ENCODE measurements at places on chromosomes 16 and 17. TPM values are rescaled to one million over a fixed set of nuclear protein-coding genes. Genes with fewer than 3 reads are reported as not detected.

GRCh38 chr16:47895146-47895545, 260.6 kb downstream of the ABCC12 start:
- DNase-seq: no peak

- no peak for DNase-seq
Measured at GRCh38 chr16:52467753-52468152, 79.2 kb downstream of the TOX3 start.

The ABCC11 gene
- total RNA-seq: not detected

The ELAC2 gene
- total RNA-seq: 68.4 TPM

- DNase-seq: no peak
Measured at GRCh38 chr17:67165201-67165600, 79.8 kb downstream of the HELZ start.

The LGALS9B gene
- not detected for total RNA-seq

DNA sequence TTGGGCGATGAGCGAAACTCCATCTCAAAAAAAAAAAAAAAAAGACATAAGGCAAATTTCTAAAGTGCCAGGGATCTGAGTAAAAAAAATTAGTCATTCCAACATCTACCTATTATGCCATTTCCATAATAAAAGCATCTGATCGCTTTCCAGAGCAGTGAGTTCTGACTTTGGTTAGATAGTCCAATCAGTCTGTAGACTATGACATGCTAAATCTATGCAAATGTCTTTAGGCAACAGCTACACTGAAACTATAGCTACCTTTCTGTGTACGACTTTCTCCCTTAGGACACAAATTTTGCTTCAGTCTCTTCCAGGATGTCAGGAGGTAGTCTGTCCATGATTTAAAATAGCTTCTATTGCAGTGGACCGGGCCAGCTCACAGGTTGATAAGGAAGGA, 58.9 kb upstream of the ARHGAP44 start:
- DNase-seq: no peak

GRCh38 chr16:3961449-3961849, 80.9 kb upstream of the CREBBP start:
- no peak for DNase-seq

The CCL13 gene
- total RNA-seq: not detected

The TEKT1 gene
- total RNA-seq: not detected

The KRTAP3-2 gene
- not detected for total RNA-seq

- DNase-seq: no peak
Measured at GRCh38 chr17:8880466-8880865, 13.0 kb upstream of the PIK3R6 start.

The MYCBPAP gene
- total RNA-seq: under 0.01 TPM

- DNase-seq: no peak
Measured at GRCh38 chr16:62965831-62966230, 929.6 kb upstream of the CDH8 start.

The TMEM208 gene
- total RNA-seq: 29.2 TPM

DNA sequence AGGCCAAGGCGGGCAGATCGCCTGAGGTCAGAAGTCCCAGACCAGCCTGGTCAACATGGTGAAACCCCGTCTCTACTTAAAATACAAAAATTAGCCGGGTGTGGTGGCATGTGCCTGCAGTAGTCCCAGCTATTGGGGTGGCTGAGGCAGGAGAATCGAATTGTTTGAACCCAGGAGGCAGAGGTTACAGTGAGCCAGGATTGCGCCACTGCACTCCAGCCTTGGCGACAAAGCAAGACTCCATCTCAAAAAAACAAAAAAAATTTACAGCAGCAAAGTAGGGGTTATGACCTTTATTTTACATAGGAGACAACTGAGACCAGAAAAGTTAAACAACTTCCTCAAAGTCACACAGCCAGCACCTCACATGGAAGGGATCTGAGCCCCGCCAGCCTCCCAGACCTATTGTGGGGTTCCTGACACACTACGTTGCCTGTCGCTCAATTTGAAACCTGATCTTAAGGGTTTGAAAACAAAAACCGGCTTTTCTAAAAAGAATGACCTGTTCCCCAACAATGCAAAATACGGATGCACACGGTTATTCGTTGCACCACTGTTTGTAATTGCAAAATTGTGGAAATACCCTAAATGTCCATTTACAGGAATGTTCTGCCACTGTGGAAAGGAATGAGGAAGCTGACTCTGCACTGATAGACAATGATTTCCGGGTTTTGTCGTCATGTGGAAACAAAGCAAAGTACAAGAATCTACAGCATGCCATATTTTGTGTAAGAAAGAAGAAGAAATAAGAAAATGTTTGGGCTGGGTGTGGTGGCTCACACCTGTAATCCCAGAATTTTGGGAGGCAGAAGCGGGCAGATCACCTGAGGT, 77.2 kb downstream of the CNGB1 start:
- peak; percentile 92 for DNase-seq

- no peak for DNase-seq
Measured at GRCh38 chr17:16975744-16976625, 4.1 kb upstream of the TNFRSF13B start.

DNA sequence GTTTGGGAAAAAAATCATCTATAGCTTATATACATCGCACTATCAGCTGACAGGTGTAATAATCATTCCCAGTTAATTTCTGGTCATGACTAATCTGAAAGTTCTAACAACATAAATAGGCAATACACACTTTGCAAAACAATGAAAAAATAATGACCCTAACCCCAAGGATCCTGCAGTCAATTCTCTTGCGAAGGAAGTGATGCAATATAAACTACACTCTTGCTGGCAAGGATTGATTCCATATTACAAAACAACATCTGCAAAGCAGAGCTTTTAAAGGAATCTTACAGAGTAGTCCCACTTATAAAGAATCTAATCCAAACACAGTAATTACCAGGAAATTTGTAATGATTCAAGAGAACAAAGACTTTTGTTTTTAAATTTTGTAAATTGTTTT, 73.4 kb downstream of the MYO1D start:
- no peak for DNase-seq

The LGALS3BP gene
- total RNA-seq: 2.4 TPM

The ZPBP2 gene
- total RNA-seq: not detected

DNA sequence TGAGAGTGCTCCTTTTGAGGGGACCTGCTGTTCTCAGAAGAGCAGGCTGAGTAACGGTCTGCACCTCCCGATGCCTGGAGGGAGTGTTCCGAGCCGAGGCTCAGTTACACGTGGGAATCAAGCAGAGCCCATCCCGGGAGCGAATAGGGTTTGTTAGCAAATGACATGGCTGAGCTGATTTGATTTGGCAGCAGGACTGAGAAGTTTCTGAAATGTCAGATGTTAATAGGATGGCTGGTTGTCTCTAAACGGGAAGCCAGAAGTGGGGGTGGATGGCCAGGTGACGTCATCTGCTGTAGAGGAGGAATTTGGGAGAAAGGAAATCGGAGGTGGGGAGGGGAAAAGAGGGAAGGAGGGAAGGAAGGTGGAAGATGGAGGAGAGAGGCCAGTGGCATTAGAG, 128.0 kb downstream of the RAP1GAP2 start:
- no peak for DNase-seq

DNA sequence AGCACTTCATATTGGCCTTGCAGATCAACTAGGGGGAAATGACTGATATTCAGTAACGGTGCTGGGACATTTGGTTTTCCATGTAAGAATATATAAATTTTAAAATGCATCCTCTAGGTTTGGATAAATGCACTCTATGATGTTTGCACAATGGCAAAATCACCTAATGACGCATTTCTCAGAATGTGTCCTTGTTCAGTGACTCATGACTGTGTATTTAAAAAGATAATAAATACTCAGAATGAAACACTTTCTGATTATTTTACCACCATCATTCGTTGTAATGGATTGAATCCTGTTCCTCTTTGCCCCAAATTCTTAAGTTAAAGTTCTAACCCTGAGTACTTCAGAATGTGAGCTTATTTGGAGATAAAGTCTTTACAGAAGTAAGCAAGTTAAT, 17.2 kb upstream of the ADGRG1 start:
- DNase-seq: no peak

The C17orf100 gene
- 0.22 TPM for total RNA-seq

The SP6 gene
- 0.65 TPM for total RNA-seq

DNA sequence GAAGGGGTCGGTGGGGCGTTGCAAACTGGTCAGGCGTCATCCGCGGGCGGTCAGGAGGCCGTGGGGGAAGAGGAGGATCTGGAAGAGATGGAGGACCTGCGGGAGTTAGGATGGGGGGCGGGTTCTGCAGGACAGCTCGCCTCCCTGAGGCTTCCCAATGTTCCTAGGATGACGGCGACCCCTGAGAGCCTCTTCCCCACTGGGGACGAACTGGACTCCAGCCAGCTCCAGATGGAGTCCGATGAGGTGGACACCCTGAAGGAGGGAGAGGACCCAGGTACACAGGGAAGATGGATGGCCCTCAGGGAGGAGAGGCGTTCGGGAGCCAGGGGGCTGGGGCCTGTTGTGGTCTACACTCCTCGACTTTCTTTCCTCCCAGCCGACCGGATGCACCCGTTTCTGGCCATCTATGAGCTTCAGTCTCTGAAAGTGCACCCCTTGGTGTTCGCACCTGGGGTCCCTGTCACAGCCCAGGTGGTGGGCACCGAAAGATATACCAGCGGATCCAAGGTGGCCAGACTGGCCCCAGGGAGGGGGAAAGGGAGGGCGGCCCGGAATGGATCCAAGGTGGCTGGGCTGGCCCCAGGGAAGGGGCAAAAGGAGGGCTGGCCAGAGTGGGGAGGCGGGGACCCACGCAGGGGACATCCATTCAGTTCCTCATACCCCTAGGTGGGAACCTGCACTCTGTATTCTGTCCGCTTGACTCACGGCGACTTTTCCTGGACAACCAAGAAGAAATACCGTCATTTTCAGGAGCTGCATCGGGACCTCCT, 839 bp downstream of the PLD2 start:
- DNase-seq: no peak

The CIITA gene
- total RNA-seq: not detected

The PLD2 gene
- 23.8 TPM for total RNA-seq

- DNase-seq: no peak
Measured at GRCh38 chr16:66899310-66899944, 19.1 kb downstream of the PDP2 start.

The CEP112 gene
- 8.5 TPM for total RNA-seq

DNA sequence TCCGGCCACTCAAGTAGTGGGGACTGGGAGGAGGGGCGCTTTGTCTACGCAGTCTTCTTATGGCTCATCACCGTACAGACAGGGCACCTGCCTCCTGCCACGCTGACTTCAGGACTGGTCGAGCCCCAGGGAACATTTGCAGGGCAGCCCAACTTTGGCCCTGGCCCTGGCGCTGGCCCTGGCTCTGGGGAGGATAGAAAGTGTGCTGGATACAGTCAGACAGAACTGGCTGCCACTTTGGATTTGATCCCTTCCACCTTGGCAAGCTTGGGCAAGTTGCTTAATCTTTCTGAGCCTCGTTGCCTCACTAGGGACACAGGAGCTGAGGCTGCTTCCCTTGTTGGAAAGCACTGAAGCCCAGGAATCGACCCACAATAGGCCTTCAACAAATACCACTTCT, 13.6 kb downstream of the LGALS9 start:
- no peak for DNase-seq

The SAMD14 gene
- total RNA-seq: 3.5 TPM

The KCNAB3 gene
- 0.40 TPM for total RNA-seq

- DNase-seq: no peak
Measured at GRCh38 chr16:78761427-78761826, 662.0 kb downstream of the WWOX start.

DNA sequence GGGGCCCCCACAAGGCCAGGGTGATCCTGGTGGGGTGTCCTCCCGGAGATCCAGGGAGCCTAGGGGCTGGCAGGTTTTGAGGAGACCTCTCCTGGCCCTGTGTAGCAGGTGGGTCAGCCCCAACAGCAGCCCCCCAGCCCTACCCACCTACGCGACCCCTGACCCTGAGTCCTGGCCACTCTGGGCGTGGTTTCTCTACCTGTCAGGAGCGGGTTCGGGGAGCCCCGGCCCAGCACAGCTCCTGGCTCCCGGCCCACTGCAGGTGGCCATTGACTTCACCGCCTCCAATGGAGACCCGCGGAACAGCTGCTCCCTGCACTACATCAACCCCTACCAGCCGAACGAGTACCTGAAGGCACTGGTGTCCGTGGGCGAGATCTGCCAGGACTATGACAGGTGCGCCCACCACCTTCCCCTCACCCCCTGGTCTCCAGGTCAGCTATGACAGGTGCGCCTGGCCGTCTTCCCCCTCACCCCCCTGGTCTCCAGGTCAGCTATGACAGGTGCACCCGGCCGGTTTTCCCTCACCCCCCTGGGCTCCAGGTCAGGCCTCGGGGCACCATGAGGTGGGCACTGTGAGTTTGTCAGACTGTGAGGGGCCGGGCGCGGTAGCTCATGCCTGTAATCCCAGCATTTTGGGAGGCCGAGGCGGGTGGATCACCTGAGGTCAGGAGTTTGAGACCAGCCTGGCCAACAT, 13.0 kb downstream of the CPNE7 start:
- DNase-seq: no peak

- DNase-seq: peak; percentile 66
Measured at GRCh38 chr17:64256913-64257807, 5.9 kb downstream of the TEX2 start.

The CRYBA1 gene
- not detected for total RNA-seq

DNA sequence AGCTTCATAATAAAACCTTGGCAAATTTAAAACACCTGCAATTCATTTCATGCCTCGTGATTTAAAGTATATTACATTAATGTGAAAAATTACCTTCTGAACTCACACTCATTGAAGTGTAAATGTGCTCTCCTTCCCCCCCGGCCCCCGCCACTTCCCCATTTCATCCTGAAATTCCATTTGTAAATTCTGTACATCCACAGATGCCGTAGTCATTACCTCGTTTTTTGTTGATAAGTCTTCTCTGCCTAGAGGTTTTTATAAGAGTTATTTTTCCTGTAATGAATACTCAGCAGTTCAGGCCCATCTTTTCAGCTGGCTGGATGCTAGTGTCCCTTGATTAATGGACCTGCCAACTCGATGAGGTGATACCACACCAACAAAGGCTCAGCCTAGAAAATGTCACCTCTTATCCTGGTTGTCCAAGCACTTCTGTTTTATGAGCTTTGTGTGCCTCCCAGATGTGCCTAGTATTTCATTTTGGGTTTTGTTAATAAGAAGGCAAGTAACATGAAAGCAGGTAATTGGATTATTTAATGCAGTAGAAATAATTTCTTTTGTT, 64.8 kb upstream of the KIFC3 start:
- DNase-seq: no peak

The SUPT4H1 gene
- 50.8 TPM for total RNA-seq

GRCh38 chr16:13291591-13292333, 390.4 kb downstream of the SHISA9 start:
- no peak for DNase-seq
